Immature natural killer cell (primary cell): ENCODE measurements at places on chromosomes 1 and 21. TPM values are rescaled to one million over a fixed set of nuclear protein-coding genes. Genes with fewer than 3 reads are reported as not detected.

PRDM16 gene
- polyA plus RNA-seq, result 0.17 TPM

RBP7 gene
- 0.38 TPM for polyA plus RNA-seq

TAS1R1 gene
- polyA plus RNA-seq, result not detected

DNA sequence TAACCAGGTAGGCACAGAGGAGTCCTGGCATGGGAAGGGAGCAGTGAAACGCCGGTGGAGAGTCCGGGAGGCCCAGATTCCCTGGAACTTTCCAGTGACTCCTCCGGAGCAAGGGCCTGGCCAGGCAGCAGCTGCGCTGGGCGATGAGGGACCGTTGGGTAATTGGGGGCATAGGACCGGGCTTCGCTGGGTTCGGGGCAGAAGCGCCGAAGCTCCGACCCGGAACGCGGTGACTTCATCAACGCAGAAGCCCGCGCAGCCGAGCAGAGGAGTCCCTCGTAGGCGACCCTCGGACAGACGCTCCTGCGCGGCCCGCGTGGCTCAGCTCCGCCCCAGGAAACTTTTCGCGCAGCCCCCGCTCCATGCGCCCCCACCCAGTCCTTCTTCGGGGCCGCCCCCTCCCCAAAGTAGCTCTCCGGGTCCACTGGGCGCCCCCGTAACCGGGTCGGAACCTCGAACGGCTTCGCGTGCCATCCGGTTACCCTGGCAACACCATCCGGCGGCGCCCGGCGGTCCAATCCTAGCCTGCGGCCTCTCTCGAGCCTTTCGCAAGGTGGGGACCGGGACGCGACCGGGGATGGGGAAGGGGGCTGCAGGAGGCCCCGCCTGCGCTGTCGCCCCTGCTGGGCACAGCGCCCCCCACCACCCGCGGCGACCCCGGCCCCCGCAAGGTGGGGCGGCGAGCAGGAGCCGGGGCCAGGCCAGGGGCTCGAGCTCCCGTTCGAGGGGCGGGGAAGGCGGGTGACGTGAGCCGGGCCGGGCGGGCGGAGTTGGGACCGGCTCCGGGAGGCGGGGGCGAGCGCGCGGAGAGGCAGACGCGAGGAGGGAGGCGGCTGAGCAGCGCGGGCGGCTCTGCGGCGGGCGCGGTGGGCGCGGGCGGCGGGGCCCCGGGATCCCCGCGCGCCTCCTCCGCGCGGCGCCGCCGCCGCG lies at the start of gene AJAP1:
AJAP1 (plus strand) TSS at position 814 of the 930 bp plus-strand sequence. CDS start 817 bp downstream, outside the sequence.
- H3K36me3 ChIP-seq, result no peaks in the 10 kb centered on the region
- no peak within 1 kb of the TSS for H3K4me3 ChIP-seq

VASH2 gene
- polyA plus RNA-seq, result 0.49 TPM

DNA sequence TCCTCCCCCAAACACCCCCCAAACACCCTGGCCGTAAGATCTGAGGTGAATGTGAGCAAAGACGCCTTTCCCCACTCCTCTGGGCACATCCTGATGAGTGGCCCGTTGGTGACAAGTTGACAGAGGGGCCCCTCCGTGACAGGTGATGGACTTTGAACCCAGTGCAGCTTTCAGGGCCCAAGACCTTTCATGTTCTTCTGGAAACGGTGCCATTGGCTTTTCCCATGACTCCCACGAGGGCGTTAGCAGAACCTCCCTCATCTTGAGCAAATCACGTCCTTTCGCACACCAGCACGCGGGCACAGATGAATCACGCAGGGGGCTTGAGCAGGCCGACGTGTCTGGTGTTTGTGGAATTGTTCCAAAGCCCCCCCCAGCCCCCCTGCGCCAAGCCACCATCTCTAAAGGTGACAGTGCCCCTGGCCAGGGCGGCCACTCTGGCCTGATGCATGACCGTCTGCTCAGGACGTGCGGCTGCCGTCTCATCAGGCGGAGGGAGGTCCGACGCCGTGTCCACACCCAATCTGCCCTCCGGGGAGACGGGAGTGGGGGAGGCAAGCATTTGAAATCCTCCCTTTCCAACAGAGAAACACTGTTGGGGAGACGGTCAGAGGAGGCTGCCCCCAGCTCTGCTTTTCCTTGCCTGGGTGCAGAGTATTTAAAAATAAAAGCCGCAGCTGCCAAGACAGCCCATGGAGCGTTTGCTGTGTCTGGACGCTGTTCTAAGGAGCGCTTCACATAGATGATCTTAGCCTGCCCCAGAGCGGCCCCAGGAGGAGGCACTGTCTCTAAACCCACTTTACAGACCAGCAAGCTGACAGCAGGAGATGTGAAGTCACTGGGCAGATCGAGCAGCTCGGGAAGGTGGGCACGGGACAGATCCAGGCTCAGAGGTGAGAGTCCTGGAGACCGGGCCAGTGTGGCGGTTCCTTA lies 98.3 kb upstream of the ARHGEF16 start:
- H3K36me3 ChIP-seq, result no peaks in the 10 kb centered on the region
- peaks cover 16% of the 10 kb centered on the region for H3K4me1 ChIP-seq
- no peak for DNase-seq
- no peak overlapping the region for H3K4me3 ChIP-seq

MYOM3 gene
- not detected for polyA plus RNA-seq

DNA sequence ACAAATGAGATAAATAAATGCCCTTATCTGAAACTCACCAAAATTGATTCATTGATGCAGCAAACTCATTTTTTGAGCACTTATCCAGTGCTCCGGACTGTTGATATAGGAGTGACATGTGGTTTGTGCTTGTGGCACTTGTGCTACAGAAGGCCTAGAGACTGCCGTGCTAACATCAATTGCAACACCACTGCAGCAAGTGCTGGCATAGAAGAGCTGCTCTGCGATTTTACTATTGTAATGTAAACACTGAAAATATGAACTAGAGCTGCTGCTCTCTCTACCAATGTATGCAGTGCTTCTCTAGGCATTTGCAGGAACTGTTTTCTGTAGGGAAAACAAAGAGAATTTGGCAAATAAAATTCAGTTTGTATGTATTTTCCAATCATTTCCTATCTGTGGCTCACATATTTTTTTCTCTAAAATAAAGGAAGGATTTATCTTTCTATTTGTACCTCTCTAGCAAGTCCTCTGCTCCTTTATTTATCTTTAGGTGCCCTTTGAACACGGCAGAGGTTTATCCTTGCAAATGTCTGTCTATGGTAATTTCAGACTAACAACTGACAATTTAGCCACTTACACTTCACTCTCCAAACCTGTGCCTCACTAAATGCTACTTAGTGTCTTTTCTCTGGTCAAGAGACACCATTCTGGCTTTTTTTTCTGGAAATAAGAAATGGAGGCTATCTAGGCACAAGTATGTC lies 409.5 kb upstream of the ADGRL2 start:
- no peaks in the 10 kb centered on the region for H3K36me3 ChIP-seq
- H3K27me3 ChIP-seq, result no peaks in the 10 kb centered on the region
- H3K4me3 ChIP-seq, result no peak overlapping the region
- no peaks in the 10 kb centered on the region for H3K4me1 ChIP-seq
- no peak for DNase-seq
- H3K27ac ChIP-seq, result no peak overlapping the region

DNA sequence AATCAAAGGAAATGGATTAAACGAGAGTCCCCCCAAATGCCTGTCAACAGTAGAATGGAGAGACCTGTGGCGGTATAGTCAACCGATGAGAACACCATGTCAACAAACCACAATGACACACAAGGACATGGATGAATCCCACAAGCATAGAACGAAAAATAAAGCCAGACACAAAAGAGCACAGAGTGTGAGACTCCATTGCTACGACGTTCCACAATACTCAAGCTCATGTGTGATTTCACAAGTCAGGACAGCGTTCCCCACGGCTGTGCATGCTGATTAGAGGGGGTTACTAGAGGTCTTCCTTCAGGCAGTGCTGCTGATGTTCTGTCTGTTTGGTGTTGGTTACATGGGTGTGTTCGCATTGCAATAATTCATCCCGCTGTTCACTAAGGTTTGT lies 5.8 kb upstream of the PLA2G2D start:
- H3K36me3 ChIP-seq, result no peaks in the 10 kb centered on the region
- H3K4me1 ChIP-seq, result no peaks in the 10 kb centered on the region
- no peak overlapping the region for H3K27ac ChIP-seq

RHBDL2 gene
- not detected for polyA plus RNA-seq

DNA sequence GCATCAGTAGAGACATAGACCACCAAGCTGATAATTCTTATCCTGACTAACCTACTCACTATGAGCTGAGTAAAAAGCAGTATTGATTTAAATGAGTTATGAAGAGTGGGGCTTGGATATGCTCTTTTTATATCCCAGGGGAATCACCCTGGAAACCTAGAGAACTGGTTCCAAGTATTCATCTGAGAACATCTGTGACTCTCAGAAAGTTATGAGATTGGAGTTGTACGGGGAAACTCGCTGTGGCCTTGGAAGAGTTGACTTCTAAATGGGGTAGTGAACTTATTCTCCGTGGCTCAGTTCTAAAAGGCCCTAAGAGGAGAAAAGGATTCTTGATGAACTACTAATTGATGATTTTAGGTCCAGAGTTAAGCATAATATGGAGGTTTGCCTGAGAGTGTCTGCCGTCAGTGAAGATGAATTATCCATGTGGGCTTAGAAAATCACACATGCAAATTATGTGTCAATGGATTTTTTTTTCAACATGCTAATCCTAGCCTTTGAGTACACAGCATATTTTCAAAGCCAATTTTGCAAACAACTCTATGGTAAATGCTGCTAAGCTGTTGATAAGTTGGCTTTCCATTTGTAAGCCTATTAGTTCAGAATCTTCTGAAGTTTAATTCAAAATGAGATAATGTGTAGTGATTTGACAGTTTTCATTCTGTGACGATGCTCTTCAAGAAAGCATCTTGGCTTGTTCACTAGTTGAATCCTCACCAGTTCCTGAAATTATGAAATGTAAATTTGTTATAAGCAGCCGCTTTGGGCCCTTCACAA lies 122.7 kb downstream of the FGGY start:
- no peak for DNase-seq
- no peaks in the 10 kb centered on the region for H3K36me3 ChIP-seq
- H3K4me3 ChIP-seq, result no peak overlapping the region
- peaks cover 5% of the 10 kb centered on the region for H3K27me3 ChIP-seq
- no peak overlapping the region for H3K27ac ChIP-seq

SPRR1B gene
- not detected for polyA plus RNA-seq

DNA sequence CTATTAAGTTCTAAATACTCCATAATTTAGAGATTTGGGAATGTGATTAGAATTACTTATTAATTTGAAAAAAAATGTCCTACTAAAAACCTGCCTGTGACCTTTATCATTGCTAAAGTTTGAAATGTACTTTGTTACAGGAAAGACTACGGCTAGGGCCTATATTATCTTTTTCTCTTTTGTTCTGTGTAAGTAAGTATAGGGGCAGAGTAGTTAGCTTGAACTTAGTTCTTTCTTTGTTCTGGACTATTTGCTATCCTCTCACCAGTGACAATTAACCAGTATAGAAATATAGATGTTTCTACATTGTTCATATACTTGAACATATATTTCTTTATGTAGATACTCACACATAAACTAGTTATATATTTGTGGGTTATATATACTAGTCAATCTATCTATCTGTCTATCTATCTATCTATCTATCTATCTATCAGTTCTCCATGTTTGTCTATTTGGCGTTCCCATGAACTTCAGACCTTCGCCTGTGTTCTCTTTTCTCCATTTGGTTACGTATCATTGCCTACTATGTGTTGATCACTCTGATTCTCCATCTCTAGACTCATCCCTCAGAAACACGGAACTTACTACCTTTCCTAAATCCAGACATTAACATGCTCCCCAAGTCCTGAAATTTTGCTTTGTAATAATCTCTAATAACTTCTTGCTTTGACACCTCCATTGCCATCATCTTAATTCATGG lies 3.3 kb downstream of the PTPRC start:
- H3K27me3 ChIP-seq, result peaks cover 8% of the 10 kb centered on the region
- H3K36me3 ChIP-seq, result peaks cover 25% of the 10 kb centered on the region

COL8A2 gene
- polyA plus RNA-seq, result not detected

DNA sequence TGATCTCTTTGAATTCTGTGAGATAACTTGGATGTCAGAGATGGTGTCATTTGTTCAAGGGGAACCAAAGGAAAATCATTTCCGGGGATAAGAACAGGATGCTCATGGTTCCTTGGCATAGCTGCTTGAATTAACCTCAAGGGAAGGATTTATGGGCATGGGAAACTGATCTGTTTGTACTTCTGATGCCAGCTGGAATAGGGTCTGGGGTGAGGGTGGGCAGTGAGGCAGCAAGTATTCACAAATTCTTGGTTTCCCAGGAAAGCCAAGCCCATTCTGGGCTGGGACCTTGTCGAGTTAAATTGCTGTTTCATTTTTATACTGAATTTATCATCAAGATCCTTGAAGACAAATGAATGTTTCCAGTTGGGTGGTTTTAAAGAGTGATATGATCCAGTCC lies 14.1 kb downstream of the INTS3 start:
- H3K27me3 ChIP-seq, result no peaks in the 10 kb centered on the region
- no peak overlapping the region for H3K4me3 ChIP-seq
- no peak for DNase-seq
- H3K4me1 ChIP-seq, result no peaks in the 10 kb centered on the region

NEGR1 gene
- 1.7 TPM for polyA plus RNA-seq

IFI44L gene
- 0.59 TPM for polyA plus RNA-seq

DNA sequence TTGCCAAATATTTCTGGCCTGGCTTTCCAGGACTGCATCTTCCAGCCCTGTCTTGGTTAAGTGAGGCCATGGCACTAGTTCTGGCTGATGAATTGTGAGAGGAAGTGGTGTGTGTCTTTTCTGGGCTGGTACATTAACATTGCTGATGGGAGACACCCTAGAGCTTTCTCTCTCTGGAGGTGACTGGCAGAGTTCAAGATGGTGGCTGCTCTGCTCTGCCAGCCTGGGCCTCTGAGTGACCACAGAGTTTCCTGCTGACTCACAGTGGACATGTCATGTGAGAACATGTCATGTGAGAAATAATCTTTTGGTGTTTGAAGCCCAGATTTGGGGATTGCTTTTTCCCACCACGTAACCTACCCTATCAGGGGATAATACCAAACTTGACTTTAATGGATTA lies 218.0 kb upstream of the KIAA0040 start:
- peak overlapping the region; percentile 24 for H3K4me3 ChIP-seq
- H3K4me1 ChIP-seq, result no peaks in the 10 kb centered on the region
- no peak for DNase-seq

HSD3B2 gene
- not detected for polyA plus RNA-seq

DNA sequence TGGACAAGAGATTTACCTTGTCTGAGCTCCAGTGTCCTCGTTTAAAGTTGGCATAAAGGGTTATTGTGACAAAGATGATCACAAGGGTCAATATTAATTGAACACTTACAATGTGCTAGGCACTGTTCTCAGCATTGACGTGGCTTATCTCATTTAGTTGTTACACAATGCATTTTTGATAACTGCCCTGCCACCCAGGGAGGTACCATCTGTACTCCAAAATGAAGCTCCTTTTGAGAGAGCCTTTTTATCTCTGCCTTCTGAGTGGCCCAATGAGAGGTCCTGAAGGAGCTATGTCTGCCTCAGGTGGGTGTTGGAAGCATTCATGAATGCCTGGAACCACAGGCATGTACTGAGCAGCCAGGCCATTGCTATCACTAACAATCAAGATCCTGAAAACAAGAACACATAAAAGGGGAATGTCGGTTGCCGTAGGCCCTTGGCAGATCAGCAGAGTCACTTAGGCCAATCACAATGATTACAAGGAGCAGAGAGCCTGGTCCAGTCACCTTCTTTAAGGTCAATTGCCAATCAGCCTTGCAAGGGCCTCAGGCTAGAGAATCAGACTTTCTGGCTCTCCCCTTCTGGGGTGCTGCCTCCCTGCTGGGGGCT lies 78.5 kb downstream of the NMNAT2 start:
- H3K36me3 ChIP-seq, result no peaks in the 10 kb centered on the region
- DNase-seq, result no peak
- no peak overlapping the region for H3K27ac ChIP-seq
- no peaks in the 10 kb centered on the region for H3K4me1 ChIP-seq
- H3K27me3 ChIP-seq, result peaks cover 5% of the 10 kb centered on the region
- no peak overlapping the region for H3K4me3 ChIP-seq
